ENCODE measurements at places on chromosomes 2 and 18.

GRCh38 chr18:47964053-47964452 lies 33.6 kb upstream of the SMAD2 start:
- DNase-seq = no peak

DNA sequence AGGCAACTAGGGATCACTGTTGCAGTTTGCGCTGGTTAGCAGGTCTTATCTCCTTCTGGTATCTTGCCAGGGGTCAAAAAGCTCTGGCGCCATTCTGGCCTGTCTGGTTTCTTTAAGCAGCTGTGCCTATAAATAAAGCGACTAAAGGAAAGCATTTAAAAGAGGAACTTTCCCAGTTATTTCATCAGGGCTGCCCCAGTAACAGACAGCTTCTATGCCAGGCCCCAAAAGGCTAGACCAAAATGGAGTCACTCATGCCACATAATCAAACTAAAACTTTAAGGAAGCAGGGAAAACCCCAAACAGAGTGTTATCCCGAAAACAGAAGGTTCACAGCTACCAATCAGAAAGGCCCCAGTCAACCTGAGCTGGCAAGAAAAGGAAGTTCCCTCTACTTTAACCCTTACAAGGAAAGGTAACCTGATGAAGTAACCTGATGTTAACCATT lies 41.2 kb upstream of the HNRNPA3 start:
- DNase-seq = no peak

DNA sequence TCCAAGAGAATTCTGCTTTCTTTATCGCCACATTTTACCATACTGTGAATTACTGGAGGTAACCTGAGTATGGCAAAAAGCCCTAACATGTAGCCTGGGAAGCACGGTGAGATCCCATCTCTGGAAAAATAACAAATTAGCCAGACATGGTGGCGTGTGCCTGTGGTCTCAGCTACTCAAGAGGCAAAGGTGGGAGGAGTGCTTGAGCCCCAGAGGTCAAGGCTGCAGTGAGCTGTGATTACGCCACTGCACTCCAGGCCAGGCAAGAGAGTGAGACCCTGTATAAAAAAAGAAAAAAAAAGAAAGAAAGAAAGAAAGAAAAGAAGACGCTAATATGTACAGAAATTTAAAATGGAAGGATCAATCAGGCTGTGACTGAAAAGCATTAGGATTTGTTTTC lies 57.7 kb upstream of the SESTD1 start:
- DNase-seq = no peak

DNA sequence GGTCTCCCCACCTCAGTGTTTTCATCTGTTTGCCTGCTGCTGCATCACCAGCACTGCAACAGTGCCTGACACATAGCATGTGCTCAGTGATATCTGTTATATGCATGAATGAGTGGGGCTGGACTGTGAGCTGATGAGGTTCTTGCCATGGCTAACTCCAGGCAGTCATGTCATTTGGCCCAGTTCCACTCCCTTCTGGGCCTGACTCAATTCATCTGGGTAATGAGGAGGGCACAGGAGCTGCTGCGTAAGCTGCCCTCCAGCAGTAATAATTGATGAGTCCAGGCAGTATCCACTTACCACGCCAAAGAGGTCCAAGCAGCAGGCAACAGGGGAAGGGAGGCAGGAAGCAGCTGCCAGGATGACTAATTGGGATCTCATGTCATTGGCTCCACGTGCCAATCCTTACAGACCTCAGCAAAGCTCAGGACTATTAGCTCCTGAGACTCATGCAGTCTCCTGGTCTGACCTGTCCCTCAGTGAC lies 34.1 kb upstream of the MAT2A start:
- no peak for DNase-seq

DNA sequence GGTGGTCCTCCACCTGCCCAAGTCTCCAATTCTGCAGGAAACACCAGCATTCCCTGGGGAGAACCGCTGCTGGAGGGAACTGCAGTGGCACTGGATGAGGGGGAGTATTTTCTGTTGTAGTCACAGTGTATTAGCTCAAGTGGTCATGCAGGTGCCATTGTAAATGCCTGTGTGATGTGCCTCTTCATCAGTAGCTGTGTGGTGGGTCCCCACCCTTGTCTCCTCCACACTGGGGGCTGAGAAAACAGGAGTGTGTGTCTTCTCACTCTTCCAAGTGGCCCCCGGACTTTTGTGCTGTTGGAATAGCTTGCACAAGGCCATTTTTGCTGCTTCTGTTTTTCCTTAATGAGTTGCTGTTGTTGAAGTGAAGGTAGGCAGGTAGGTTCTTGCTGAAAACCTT lies 8.7 kb downstream of the NCK2 start:
- no peak for DNase-seq

GRCh38 chr2:65728477-65729180 lies 296.2 kb upstream of the SPRED2 start:
- DNase-seq = no peak

GRCh38 chr2:96870626-96871255 lies 861 bp upstream of the SEMA4C start:
- DNase-seq = no peak

DNA sequence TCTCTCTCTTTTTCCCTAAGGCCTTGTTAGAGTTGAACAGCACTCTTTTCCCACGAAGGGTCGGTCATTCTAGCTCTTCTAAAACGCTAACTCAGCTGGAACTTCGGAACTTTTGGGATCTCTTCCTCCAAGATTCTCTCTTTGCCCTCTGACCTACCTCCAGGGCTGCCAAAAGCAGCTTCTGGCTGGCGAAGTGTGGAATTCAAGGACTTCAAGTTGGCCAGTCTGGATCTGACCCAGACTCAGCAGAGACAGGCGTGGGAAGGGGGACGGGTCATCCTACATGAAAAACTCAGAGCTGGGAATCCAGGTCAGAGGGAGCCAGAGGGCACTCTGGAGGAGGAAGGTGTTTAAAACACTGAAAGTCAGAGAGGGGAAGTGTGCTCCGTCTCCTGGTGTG lies 305.5 kb upstream of the HDAC4 start:
- no peak for DNase-seq

DNA sequence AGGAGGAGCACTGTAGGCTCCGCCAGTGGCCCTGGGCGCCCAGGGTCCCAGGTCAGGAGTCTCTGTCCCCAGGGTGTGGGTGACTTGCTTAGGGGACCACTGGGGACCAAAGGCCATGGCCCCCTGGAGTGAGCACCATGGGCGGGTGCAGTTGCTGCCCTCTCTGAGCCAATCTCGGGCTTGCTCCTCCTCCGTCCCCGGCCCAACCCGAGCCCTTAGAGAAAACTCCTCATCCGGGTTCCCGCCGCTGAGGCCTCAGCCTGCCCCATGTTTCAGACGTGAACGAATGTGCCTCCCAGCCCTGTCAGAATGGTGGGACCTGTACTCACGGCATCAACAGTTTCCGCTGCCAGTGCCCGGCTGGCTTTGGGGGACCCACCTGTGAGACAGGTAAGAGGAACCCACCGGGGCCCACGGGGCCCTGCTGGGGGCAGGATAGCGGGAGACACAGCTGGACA lies 38.6 kb downstream of the SNED1 start:
- no peak for DNase-seq

GRCh38 chr18:59779979-59780378 lies 82.8 kb upstream of the CCBE1 start:
- DNase-seq = no peak

- DNase-seq = no peak
Observed at GRCh38 chr18:3852321-3852720, 402.3 kb downstream of the TGIF1 start.

DNA sequence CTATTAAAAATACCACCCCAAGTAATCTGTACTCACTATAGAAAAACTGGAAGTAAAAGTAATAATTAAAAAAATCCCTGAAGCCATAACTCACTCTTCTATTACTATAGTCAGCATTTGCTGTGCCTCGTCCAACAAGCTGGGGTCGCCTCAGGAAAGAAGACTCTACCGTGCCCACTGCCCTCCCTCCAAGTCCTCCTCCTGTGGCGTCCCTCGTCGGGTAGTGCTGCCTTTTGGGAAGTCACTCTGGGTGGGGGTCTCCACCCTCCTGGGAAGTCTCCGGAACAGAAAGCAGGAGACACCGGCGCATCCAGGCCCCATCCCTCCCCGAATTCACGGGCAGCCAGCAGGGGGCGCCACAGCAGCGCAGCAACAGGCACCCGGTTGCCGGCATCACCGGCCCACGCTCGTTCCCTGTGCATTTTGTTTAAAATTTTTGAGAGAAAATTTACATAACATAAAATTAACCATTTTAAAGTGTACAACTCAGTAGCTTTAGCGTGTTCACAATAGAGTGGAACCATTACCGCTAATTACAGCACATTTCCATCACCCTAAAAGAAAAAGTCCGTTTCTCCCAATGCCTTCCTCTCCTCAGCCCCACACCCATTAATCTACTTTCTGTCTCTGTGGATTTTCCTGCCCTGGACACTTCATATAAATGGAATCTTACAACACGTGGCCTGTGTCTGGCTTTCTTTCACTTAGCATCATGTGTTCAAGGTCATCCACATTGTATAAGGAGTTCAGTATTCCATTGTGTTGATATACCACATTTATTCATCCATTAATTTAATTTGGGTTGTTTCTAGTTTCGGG lies 62.2 kb downstream of the ADNP2 start:
- DNase-seq = no peak

GRCh38 chr2:180905461-180905860 lies 74.9 kb upstream of the UBE2E3 start:
- no peak for DNase-seq

All from stimulated activated CD8-positive, alpha-beta memory T cell treated with anti-CD3 and anti-CD28 coated beads, Interleukin-15, amount 100 ng/mL, for 1 hour (primary cell).